ENCODE measurements at places on chromosomes 2 and 18. TPM values are rescaled to one million over a fixed set of nuclear protein-coding genes. Genes with fewer than 3 reads are reported as not detected.

The HOXD10 gene
- total RNA-seq = 0.29 TPM

The ALLC gene
- total RNA-seq = not detected

The TRIP12 gene
- 112 TPM for total RNA-seq

The RFX8 gene
- not detected for total RNA-seq

The EIF5B gene
- 30.7 TPM for total RNA-seq

The GPR148 gene
- not detected for total RNA-seq

The QPCT gene
- 63.0 TPM for total RNA-seq

The KCNE4 gene
- total RNA-seq = 2.2 TPM

The SAG gene
- total RNA-seq = not detected

The SERPINB4 gene
- total RNA-seq = not detected

The KCNG2 gene
- total RNA-seq = not detected

The COLEC11 gene
- 0.34 TPM for total RNA-seq

The CYP27A1 gene
- 35.2 TPM for total RNA-seq

The UPP2 gene
- not detected for total RNA-seq

The ITGA4 gene
- 3.3 TPM for total RNA-seq

The CCDC150 gene
- total RNA-seq = 1.9 TPM

The CCDC178 gene
- total RNA-seq = not detected

The OR6B2 gene
- not detected for total RNA-seq

The CRYGC gene
- total RNA-seq = not detected

The MITD1 gene
- 32.4 TPM for total RNA-seq

The CPO gene
- total RNA-seq = 0.27 TPM

The LRRC30 gene
- total RNA-seq = not detected

The MYO7B gene
- 5.3 TPM for total RNA-seq

The PAX3 gene
- total RNA-seq = 2.7 TPM

The TBR1 gene
- total RNA-seq = 0.06 TPM

The PTH2R gene
- total RNA-seq = not detected

The IL1RL1 gene
- total RNA-seq = 0.88 TPM

The RIT2 gene
- not detected for total RNA-seq

The ONECUT2 gene
- total RNA-seq = 0.08 TPM

The KCNJ13 gene
- total RNA-seq = 5.2 TPM

The SCN2A gene
- 0.03 TPM for total RNA-seq

The TLK1 gene
- 27.8 TPM for total RNA-seq

The REG3A gene
- not detected for total RNA-seq

The CPS1 gene
- total RNA-seq = 5.5 TPM

The NYAP2 gene
- total RNA-seq = not detected

The SLC8A1 gene
- 11.3 TPM for total RNA-seq

The CROCC2 gene
- not detected for total RNA-seq

The ITGB1BP1 gene
- 26.3 TPM for total RNA-seq

The SCYGR4 gene
- total RNA-seq = not detected

The WNT10A gene
- total RNA-seq = 16.3 TPM

The FAM98A gene
- 30.3 TPM for total RNA-seq

The FHL2 gene
- total RNA-seq = 67.3 TPM

The MPP4 gene
- not detected for total RNA-seq

The FAM110C gene
- 28.8 TPM for total RNA-seq

The KCNIP3 gene
- 20.4 TPM for total RNA-seq

Data from lower leg skin (tissue), 4 donors.